ENCODE measurements at places on chromosomes 5 and 9.
A peak's percentile ranks its signal among the peaks of the same experiment; 100 is the strongest.

GRCh38 chr9:91073811-91074771 is 272.5 kb downstream of the SYK start:
- no peak for DNase-seq

DNA sequence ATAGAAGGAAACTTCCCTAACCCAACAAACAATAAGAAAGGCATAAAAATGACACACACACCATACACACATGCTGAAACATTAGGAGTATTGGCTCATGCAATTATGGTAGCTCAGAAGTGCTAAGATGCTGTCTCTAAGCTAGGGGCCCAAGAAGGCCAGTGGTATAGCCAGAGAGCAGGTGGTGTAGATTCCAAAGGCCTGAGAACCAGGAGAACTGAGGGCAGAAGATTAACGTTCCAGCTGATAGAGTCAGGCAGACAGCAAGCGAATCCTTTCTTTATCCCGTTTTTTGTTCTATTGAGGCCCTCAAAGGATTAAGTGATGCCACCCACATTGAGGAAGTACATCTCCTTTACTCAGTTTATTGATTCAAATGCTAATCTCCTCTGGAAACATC is 262.9 kb downstream of the EPB41L4A start:
- no peak for DNase-seq

DNA sequence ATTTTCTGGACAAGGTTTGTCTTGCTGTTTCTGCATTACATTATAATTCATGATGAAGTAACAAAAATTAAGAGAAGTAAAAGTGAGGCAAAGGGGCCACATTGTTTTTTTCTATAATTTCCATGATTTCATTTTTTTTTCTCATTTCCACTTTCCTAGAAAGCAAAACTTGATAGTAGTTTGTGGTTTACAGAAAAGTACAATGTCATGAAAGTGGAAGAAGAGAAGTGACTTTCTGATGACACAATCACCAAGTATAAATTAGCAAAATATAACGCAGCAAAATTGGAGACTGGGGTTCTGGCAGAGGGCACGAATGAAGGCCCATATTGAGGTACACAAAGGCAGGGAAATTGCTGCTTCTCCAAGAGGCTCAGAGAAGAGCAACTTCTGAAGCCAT is 5.0 kb upstream of the IFNA14 start:
- DNase-seq, result no peak

- DNase-seq, result no peak
Measured at GRCh38 chr5:161406880-161407279, 139.6 kb downstream of the GABRB2 start.

- DNase-seq, result no peak
Measured at GRCh38 chr5:95327211-95327610, 42.3 kb upstream of the MCTP1 start.

DNA sequence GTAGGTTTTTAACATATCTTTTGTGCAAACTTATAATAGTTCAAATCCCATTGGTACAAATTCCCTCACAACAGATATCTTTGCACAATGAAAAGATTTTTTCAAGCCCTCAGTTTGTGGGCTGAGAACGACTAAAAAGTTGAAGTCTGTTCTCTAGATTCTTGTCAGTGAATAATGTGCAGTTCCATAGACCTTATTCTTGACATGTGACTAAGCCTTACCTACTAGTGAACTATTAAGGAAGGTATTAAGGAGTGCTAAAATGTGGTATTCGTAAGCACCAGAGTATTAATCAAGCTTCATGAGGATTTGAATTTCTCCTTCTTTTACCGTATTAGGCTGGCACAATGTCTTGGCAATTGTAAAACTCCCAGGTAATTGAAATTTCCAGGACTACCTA is 205.6 kb upstream of the DMRTA1 start:
- no peak for DNase-seq

- no peak for DNase-seq
Measured at GRCh38 chr5:3600106-3601060, 4.8 kb downstream of the IRX1 start.

DNA sequence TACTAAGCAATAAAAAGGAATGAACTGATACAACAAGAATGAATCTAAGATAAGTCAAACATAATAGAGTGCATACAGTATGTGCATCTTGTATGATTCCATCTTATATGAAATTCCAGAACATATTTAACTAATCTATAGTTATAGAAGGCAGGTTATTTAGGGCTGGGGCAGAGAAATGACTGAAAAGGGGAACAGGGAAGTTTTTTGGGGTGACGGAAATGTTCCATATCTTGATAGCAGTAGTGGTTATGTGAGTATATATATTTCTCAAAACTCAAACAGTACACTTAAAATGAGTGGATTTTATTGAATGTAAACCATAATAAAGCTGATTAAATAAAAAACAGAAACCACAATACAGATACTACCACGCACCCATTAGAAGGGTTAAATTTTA is 24.6 kb downstream of the FBXW11 start:
- DNase-seq, result no peak

DNA sequence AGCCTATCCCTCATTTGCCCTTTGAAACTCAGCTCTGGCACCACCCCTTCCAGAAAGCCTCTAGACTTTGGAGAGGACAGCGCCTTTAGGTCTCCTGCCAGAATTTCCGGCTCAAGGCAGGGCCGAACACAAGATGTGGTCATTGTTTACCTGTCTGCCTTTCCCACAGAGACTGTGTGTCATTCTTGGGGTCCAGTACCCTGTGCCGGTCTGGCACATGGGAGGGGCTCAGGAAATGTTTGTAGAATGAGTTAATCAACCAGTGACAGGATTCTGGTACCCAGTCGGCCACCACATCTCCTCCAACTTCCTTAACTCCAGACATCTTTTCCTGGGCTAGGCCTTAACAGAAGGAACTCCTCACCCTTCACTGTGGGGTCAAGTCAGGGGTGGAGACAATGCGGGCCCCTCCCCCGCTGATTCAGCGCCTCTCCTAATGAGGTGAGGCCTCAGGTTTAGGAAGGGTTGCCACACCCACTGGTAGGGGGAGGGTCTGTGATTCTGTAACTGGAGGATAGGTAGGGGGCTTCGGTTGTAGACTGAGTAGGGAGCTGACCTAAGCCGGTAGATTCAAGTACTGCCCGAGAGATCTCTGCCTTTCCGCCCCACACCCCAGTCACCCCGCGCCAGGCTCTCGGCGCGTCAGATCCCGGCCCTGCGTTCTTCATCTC is 29.3 kb downstream of the PCDH1 start:
- DNase-seq, result peak; percentile 55

GRCh38 chr5:96415897-96416296 is 17.2 kb downstream of the PCSK1 start:
- no peak for DNase-seq

DNA sequence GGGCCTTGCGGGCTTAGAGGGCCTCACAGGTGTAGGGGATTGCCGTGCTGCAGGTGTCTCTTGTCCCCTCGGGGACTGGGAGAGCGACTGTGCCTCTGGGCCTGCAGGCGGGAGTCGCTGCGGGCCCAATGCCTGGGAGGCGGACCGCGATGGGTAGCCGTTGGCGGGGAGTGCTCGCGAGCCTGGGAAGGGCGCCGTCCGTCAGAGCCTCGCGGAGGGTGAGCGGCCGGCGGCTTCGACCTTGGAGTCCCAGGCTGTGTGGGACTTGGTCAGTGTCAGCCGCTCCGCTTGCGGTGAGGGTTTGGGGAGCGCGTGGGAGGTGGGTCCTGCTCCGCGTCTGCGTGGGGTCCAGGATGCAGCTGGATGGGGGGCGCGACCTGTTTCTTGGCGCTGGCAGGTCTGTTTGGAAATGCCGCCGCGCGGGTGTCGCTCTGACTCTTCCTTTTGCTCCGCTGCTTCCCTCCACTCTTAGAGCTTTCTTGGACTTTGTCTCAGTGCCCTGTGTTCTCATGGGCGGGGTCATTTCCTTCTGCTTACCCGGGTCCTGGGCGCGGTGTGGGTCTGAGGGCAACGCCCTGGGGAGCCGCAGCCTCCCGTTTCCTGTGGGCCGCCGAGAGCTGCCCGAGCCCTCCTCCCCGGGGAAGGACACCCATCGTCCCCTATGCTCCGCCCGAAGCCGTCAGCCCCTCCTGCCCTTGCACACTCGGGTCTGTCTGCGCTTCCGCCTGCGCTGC is 88.9 kb upstream of the CACNA1B start:
- DNase-seq, result no peak

DNA sequence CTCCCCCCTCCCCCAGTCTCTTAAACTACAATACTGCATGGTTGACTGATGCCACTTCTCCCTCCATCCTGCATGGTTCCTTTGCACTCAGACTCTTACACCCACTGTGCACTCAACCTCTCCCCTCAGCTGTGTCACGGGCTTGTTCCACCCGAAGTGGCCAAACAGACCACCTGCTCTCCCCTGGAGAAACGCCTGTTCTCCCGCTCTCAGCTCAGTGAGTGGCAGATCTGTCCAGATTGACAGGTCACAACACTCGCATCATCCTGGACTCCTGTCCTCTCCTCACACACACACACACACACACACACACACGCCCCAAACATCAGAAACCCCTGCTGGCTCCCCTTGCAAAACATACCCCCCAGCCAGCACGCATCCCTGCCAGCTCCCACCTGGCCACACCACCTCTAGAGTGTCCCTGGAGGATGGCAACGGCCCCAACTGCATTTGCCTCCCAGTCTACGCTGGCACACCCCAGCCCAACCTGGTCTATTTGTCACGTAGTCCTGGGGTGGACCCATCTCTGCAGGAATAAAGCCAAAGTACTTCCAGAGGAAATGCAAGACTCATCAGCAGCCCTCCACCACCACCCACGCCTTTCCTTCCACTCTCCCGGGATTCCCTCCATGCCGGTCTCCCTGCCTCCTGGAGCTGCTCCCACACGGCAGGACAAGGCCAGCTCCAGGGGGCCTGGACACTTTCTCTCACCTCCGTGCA is 2.9 kb downstream of the OR2V1 start:
- DNase-seq, result peak; percentile 45

DNA sequence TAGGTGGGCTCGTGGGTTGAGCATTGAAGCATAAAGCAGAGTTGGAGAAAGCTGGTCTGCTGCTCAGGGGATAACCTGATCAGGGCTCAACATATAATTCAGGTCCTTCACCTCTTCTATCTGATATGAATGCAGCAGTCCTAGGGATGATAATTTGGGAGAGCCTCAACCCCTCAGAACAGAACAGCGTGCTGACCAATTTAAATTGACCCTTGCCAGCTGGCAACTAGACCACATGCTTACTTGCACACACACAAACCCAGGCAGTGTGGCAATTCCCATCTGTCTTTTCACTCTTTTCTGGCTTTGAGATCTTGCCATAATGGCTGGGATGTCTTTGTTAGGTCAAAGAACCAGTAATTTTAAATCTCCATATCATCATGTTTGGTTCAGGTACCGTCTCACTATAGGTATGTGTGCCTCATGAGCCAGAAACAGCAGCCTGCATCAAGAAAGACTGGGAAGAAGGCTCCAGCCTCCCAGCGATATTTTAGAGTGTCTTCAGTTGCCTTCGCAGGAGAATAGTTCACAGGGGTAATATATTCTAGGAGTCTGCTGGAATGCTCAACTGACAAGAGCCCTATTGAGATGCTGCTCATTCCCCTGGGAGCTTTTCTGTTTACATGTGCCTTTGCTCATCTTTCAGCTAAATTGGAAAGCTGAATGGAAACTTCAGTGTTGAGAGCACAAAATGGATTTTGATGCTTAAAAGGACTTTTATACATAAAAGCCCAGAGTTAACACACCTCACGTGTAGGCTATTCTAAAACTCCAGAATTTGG is 497.6 kb downstream of the RASEF start:
- DNase-seq, result no peak

- DNase-seq, result no peak
Measured at GRCh38 chr5:2805080-2805479, 53.6 kb upstream of the IRX2 start.

- no peak for DNase-seq
Measured at GRCh38 chr9:90325913-90326653, 316.5 kb downstream of the DIRAS2 start.

DNA sequence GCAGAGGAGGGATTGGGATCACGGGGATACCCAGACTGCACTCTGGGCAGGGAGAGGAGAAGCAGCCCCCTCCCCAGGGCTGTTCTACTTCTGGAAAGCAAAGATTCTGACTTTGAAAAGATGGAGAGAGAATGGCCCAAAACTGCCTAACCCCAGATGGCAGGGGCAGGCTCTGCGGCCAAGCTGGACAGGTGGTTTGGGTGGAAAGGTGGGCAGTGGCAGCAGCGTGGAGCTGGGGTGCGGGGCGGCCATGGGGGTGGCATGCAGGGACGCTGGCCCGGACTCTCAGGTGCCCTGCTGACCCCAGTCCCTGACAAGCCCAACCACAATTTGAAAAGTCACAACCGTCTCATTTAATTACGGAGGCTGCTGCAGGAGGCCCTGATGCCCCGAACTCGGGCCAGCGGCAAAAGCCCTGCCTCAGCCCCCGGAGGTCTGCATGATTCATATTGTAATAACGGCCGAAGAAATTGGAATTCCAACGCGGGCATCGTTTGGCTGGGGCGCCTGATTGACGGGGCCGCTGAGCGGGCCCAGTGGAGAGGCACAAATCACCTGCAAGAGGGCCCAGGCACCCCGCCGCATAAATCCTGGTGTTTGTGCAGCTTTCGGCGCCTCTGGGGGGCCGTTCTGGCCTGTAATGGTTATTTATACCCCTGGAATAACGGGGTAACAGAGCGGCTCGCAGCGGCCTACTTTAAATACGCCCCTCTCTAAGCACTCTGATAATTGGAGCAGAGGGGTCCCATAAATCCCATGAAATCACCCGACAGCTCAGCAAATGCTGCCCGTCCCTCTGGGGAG is 41.8 kb upstream of the FCN2 start:
- no peak for DNase-seq

DNA sequence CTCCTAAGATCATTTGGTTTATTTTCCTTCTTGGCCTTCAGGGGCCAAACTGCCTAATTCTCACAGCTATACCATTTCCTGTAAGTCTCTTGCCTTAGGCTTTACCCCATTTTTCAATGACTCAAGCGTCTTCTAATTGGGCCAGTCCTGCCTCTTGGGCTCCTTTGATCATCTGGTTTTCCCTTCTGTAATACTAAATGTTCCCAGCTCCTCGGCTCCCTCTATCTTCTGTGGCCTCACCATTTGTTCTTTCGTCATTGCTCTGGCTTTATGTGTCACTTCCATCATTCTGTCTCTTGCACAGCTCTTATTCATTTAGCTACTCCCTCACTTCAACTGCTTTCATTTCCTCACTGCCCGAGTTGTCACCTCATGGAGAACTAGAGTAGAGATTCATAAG is 14.5 kb upstream of the SPINK7 start:
- no peak for DNase-seq

GRCh38 chr9:118829334-118829733 is 539.9 kb downstream of the BRINP1 start:
- DNase-seq, result no peak

DNA sequence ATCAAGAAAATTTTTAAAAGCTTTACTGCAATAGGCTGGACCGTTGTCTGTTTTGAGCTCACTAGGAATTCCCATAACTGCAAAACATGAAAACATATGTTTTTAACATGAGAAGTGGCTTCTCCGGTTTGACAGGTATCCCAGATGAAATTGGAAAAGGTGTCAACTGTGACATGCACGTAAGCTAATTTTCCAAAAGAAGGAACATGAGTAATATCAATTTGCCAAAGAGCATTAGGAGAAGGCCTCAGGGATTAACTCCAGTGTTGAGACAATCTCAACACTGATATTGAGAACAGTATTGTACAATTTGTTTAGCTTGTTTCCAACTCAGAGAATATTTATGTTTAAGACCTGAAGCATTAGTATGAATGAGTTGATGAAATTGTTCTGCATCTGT is 215.5 kb upstream of the KCNN2 start:
- DNase-seq, result no peak

All from DMS79 treated with DMSO at 0.1 percent for 48 hours (cell line).